NCI-H1092 (cell line): ENCODE measurements at places on chromosomes 12 and 14.

- DNase-seq = no peak
Measured at GRCh38 chr12:1834186-1834925, 14.0 kb downstream of the LRTM2 start.

DNA sequence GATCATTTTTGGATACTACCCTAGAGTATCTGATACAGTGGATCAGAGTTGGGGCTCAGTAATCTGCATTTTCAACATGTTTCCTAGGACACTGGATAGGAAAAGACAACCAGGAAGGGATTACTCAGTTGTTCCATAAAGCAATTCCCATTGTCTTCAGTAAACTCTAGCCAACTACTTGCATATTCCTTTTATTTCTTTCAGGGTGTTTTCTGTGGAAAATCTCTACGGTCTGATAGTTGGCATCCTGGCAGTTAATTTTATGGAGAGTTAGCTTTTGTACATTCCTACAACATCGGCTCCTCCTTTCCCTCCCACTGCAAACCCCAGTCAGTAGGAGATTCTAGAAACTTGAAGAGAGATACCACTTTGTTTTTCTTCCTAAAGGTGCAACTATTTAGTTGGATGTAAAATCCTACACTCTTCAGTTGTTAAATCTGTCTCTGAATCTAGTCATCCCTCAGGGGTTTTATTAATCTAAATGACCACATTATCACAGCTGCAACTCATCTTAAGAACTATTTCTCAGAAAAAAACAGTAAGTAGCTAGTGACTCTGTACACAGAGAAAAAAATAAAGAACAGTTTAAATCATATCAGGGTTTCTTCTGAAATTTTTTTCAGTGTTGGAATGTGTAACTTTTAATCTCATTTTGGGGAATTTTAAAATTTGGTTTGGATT is 103.9 kb downstream of the PDE3A start:
- DNase-seq = no peak

DNA sequence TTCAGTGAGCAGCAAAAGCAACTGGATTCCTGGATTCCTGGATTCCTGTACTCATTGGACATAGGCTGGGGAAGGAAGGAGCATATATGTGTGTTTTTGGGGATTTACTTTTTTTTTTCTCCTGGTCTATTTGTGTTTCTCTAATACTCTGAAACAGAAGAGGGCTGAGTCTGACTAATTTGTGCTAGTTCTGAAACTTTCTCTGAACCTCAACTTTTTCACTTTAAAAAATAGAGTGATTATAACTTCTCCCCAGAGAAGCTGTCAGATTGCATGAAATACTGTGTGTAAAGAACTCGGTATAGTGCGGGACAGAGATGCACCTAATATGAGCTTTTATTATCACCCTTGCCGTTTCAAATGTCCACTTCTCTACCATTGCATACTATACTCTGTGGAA is 529.5 kb downstream of the TMTC2 start:
- no peak for DNase-seq

DNA sequence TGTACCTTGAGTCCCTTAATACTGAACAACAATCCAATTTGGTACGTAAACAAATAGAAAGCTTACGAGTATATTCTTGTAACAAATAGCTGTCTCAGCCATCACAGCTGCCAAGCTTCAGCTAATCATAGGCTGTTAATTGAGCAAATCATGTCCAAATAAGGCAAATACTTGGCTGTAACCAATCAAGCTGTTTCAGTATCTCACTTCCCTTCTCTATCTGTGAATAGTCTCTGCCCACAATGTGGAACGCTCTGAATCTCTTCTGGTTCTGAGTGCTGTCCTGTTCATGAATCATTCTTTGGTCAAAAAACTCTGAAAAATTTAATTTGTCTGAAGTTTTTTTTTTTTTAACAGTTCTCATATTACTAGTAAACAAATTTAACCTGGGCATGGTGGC is 5.8 kb upstream of the NEMF start:
- no peak for DNase-seq

DNA sequence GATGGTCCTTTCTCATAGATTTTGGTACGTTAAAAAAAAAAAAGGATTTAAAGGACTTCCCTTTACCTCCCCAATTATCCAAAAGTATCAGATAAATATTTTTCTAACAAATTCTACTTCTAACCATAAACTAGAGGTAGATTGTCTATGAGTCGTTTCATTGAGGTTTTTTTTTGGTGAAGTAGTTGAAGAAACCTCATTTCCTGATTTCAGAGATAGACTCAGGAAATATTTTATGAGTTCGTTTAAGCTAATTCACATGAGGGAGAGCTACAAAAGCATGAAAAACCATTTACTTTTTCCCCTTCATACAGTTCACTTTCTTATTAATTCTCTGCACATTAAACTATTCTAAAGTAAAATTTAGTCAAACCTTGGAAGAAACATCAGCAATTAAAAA is 112.5 kb downstream of the RALGAPA1 start:
- DNase-seq = no peak

GRCh38 chr14:32724867-32725471 is 213.7 kb upstream of the NPAS3 start:
- DNase-seq = no peak

- no peak for DNase-seq
Measured at GRCh38 chr12:66456612-66457011, 154.3 kb downstream of the HELB start.

DNA sequence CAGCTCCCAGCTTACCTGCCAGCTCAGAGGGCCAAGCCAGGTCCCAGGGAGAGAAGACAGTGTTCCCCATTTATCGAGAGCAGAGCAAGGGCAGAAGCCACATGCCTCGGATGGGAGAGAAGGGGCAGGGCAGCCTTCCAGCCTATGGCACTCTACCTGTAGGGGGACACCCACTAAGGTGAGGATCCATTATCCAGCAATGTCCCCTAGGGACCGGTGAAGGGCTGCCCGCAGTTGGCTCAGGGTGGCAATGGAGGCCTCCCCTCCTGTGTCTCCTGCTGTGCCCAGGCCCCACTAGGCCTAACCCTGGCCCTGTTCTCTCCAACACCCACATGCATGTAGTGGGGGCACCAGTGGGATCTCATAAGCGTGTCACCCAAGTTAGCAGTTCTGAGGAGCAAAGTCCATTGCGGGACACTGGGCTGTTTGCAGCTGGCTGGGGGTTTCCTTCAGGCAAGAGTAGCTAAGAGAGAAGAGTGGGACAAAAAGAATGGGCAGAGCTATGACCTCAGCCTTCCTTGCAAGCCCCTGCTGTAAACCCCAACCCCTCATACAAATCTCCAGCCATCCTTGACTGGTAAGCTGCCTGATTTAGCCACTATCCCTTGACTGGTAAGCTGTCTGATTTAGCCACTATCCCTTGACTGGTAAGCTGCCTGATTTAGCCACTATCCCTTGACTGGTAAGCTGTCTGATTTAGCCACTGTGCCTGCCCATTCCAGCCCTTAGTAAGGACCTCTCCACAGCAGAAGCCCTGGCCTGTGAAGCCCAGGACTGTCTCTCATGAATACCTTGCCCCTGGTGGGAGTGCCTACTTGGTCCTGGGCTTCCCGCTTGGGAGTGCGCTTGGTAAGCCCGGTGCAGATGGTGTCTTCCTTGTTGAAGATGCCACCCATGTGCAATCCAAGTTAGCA is 5.2 kb upstream of the ASB2 start:
- DNase-seq = no peak

- DNase-seq = no peak
Measured at GRCh38 chr12:51023625-51024382, 2.4 kb downstream of the SLC11A2 start.

GRCh38 chr12:32379213-32379612 is 20.1 kb upstream of the FGD4 start:
- DNase-seq = no peak

DNA sequence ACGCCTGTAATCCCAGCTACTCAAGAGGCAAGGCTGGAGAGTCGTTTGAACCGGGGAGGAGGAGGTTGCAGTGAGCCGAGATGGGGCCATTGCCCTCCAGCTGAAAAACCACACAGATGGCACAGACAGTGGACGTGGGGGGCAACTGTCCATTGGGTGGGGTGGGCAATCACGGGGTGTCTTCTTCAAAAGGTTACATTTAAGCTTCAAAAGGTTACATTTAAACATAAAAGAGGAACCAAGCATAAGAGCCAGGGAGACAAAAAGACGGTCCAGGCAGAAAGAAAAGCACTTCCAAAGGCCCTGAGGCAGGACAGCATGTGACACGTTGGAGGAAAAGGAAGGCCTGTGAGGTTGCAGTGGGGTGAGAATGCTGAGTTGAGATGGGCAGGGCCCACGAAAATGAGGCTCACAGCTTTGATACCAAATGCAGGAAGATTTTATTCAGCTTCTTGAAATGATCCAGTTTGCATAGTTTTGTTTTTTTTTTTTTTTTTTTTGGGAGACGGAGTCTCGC is 10.7 kb downstream of the SCARB1 start:
- DNase-seq = no peak

- no peak for DNase-seq
Measured at GRCh38 chr14:22557846-22558220, 31.2 kb downstream of the DAD1 start.

- no peak for DNase-seq
Measured at GRCh38 chr14:38873941-38874612, 229.0 kb downstream of the SEC23A start.

GRCh38 chr14:96616161-96616721 is 114.1 kb downstream of the PAPOLA start:
- DNase-seq = no peak

DNA sequence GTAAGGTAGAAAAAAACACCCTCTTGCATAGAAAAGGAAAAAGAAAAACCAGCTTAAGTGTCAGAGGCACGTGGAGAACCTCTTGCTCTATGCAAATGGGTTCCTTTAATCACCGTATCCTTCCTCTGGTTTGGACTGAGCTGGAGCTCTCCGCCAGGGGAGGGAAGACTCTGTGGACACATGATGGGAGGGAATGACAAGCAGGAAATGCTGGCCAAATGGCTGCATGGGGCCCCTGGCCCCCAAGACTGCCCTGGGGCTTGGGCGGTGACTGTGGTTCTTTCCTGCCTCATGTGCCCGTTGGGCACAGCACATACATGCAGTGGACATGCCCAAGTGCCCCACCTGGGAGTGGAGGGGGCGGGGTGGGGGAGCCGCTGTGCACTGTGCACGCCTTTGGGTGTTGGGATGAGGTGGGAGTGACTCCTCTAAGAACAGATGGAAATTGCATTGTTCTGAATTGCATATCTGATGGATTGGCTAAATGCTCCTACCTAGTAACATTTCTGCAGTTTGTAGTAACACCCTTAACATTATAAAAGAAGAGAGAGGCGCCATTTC is 166.4 kb upstream of the AVPR1A start:
- no peak for DNase-seq

DNA sequence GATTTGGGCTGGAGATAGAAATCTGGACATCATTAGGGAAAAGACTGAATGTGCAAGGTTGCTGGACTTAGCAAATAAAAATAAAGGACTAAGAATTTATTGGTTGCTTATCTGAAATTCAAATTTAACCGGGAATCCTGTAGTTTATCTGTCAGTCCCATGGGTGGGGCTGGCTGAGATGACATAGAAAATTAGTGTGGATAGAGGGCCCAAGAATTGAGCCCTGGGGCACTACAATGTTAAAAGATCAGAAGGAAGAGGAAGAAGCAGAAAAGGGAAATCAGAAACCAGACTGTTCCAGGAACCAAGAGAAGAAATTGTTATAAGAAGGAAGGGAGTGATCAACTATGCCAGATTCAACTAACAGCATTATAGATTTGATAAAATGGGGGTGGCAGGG is 96.7 kb upstream of the CCDC196 start:
- no peak for DNase-seq
